ENCODE measurements at places on chromosomes 11 and 22.

GRCh38 chr11:16857186-16857585 is 118.7 kb downstream of the C11orf58 start:
- no peak for DNase-seq

DNA sequence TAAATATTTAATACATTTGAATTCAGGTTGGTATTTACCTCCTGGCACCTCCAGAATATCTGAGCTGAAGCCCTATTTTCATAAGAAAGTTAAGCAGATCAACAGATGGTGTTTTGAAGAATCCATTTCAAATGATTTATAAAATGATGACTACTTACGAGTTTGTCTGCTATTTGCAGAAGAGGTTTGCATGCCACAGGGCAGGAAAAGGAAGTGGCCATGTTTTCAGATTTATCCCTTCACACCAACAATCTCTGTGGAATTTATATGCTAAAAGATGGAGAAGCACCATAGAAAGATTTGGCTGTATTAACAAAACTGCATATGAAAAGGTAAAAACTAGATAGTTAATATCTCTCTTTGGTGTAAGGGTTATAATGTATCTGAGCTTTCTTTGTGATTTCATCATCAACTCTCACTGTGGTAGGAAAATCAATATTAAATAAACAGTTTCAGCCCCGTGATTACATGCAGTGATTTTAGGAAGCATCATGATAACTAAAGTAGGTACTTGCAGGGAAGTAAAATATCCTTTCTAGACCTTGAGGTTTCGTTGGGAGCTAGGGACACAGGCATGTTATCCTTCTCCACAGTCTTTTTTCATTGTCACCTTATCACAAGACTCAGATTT is 2.6 kb downstream of the BMAL1 start:
- DNase-seq = peak; percentile 23

GRCh38 chr11:37459456-37459855 is 861.4 kb upstream of the RAG2 start:
- no peak for DNase-seq

DNA sequence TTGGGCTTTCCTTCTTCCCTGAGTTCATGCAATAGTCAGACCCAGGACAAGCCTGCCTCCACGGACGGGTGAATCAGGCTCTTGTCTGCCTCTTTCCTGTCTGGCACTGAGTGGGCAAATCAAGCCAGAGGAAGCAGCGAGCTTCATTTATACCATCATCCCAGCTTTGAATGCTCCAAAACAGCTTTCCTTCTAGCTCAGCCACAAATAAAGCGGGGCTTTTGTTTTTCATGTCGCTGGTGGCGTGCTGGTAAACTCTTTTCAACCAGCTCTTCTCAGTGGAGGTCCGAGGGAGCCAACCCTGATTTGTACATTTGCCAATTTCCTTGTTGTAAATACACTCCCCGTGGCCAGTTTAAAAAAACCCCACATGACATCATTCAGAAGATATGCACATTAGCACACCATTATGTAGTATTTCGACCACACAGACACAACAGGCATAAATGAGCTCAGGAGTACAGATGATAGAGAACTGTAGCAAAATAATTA is 8.6 kb downstream of the C11orf91 start:
- no peak for DNase-seq

- peak; percentile 38 for DNase-seq
Observed at GRCh38 chr11:60390419-60390818, 5.8 kb upstream of the MS4A14 start.

DNA sequence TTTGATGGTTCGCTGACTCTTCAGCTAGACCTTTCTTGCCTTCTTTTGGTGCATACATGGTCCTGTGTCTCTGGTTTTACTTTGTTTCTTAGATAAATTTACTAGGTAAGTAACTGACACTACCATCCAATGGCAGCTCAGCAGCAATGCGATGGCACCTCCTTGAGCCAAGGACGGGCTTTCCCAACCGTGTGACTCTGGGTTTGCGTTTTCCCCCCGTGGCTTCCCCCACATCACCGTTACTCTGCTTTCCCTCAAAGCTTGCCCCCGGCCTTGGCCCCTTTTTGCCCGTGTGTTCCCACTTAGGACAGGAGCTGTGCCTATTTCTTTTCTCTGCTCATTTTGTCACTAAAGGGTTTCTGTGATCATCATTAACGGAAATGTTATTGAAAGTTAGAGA is 41.5 kb downstream of the TBC1D22A start:
- no peak for DNase-seq

DNA sequence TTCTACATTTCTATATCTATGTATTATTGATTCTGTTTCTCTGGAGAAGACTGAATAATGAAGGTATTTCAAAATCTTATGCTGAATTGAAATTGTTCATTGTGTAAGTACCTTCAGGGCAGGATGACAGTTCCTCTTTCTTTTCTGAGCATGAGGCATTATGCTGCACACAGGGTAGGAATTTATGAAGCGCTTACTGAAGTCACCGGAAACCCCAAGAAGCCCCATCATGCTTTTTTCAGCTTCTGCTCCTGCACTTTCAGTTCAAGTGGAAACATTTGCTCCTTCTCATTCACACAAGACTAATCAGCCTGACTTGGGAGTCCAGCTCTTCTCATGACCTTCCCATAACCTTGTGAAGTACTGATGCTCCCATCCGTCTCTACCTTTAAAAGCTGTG is 314.7 kb upstream of the SORL1-AS1 start:
- peak; percentile 57 for DNase-seq

DNA sequence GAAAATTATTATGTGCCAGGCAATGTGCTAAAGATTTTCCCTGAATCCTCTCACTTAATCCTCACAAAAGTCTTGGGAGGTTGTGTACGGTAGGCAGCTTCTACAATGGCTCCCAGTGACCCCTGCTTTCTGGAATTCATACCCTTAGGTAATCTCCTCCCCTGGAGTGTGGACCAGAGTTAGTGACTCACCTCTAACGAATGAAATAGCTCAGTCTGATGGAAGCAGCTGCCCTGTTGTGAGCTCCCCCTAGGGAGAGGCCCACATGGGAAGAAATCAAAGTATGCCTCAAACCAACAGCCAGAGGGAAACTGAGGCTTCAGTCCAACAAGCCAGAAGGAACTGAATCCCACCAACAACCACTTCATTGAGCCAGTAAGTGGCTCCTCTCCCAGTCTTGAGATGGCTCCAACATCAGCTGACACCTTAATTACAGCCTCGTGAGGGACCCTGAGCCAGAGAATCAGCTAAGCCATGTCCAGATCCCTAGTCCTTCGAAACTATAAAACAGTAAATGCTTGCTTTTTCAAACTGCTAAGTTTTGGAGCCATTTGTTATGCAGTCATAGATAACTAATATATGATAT is 98.9 kb upstream of the ISX start:
- no peak for DNase-seq

DNA sequence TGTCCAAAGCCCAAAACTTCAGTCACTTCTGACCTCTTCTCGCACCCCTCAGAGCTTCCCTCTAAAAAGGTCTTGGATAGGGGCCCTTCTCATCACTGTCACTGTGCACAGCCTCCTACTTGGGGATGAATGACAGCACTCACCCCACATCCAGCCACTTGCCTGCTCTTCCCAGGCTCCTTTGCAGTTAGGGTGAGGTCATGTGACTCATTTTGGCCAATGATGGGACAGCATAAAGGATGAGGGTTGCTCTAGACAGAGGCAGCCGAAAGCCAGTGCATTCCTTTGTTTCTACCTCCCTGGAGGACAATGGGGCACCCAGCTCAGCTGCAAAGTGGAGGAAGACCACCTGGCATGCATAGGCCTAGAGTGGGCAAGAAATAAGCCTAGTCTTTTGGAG is 1413.3 kb downstream of the TBC1D22A start:
- no peak for DNase-seq

- DNase-seq = peak; percentile 91
Observed at GRCh38 chr11:46845740-46846509, at the start of gene CKAP5. CKAP5 (minus strand) TSS chr11:46846280; CDS start chr11:46821231, 25,049 bp downstream.

DNA sequence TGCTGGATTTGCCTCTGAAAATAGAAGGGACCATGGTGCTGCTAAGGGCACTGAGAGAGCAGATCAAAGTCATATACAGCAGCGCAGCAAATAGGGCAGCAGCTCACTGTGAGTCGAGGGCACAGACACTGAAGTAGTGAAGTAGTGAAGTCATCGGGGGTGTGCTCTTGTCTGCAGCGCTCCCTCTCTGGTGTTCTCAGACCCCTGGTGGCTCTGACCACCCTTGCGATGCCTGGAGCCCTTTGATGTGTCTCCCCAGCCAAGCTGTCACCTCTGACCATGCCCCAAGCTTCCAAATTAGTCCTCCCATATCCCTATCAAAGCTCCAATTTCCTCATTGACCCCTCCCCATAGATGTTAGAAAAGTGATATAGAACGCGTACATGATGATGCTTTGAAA is 27.7 kb upstream of the EIF3M start:
- no peak for DNase-seq

DNA sequence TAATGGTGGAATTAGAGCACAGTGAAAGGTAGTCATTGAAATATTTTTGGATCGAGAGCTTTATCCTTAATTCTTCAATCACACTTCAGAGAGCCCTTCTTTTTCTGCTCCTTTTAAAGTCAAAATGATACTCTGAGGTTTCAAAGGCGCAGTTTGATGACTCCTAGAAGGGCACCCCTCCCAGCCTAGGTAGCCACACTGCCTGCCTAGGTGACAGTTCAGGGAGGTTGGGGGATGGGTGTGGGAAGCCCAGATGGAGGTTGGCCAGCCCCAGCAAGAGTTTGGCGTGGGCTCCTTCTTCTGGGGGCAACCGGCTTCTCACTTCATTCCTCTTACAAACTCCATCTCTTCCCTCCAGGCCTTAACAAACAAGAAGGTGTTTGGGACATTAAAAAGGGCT is 28.6 kb upstream of the PHF21A start:
- DNase-seq = no peak

DNA sequence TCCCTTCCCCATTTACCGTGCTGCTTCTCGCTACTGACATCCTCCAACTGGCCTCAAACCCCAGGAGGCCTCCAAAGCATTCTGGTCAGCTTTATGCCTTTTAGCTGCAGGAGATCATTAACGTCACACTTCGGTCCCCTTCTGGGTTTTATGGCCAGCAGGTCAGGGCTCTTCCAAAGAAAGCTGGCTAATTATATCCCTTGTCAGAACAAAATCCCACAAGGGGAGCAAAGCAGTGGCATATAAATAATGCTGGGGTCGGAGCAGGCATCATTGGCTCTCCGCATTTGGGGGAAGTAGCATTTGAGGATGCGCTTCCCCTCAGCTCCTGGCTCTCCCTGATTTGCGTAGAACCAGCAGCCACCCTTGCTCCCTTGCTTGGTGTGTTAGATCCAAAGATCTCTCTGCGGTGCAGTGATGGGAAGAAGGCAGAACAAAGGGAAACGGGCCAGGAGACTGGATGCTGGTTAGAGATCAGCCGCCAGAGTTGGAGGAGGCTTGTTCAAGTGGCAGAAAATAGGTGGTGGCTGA is 117.4 kb downstream of the DBX1 start:
- DNase-seq = no peak

GRCh38 chr11:68910965-68911364 is 7.3 kb downstream of the IGHMBP2 start:
- no peak for DNase-seq

DNA sequence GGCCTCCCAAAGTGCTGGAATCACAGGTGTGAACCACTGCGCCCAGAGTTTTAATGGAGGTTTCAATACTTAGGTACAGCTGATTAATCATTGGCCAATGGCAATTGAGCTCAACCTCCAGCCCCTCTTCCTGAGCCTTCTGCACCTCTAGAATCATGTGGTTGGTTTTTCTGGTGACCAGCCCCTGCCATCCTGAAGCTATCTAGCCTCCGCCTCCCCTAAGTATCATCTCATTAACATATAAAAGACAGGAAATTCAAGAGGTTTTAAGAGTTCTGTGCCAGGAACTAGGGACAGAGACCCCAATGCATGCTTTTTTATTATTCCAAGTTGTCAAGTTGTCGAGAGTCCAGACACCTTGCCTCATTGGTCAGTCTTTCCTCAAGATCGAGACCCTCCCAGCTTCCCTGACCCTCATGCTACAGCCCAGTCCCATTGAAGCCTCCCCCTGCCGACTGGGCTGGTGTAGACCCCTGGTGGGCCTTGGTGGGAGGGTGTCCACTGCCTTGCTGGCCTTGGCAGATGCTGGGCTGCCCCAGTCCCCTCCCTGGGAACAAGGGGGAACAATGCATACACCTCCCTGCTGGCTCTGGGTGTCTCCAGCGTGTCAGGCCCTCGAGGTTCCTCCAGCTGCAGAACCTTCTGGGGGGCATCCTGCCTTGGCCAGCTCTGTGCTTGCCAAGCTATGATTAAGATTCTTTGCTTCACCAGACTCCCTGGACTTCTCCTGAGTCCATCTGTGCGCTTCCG is 148.0 kb downstream of the CTTN start:
- no peak for DNase-seq

GRCh38 chr11:111039982-111040381 is 205.5 kb upstream of the POU2AF2 start:
- DNase-seq = no peak

GRCh38 chr11:82680252-82680651 is 53.4 kb downstream of the FAM181B start:
- DNase-seq = no peak

GRCh38 chr22:23301591-23301990 is 121.3 kb downstream of the BCR start:
- DNase-seq = no peak
